ENCODE measurements at places on chromosomes 5 and 9. TPM values are rescaled to one million over a fixed set of nuclear protein-coding genes. Genes with fewer than 3 reads are reported as not detected.

SHISAL2B gene
- polyA plus RNA-seq = not detected

CCL27 gene
- polyA plus RNA-seq = 0.58 TPM

ZER1 gene
- 18.8 TPM for polyA plus RNA-seq

RNF183 gene
- 5.6 TPM for polyA plus RNA-seq

TDRD7 gene
- polyA plus RNA-seq = 5.3 TPM

FOXI1 gene
- not detected for polyA plus RNA-seq

FRMD3 gene
- 3.4 TPM for polyA plus RNA-seq

GFPT2 gene
- 4.7 TPM for polyA plus RNA-seq

CARTPT gene
- 1.00 TPM for polyA plus RNA-seq

FTMT gene
- not detected for polyA plus RNA-seq

FGF1 gene
- polyA plus RNA-seq = 1.6 TPM

ZNF300 gene
- 9.9 TPM for polyA plus RNA-seq

TRPM3 gene
- 0.15 TPM for polyA plus RNA-seq

MCCC2 gene
- polyA plus RNA-seq = 18.2 TPM

STING1 gene
- 8.8 TPM for polyA plus RNA-seq

NR4A3 gene
- polyA plus RNA-seq = 3.9 TPM

ZNF782 gene
- 25.8 TPM for polyA plus RNA-seq

PCDHGA1 gene
- polyA plus RNA-seq = not detected

PKN3 gene
- 5.3 TPM for polyA plus RNA-seq

RNF208 gene
- 13.9 TPM for polyA plus RNA-seq

PRDM9 gene
- not detected for polyA plus RNA-seq

F2R gene
- 2.2 TPM for polyA plus RNA-seq

GRIN3A gene
- not detected for polyA plus RNA-seq

BTNL9 gene
- 8.7 TPM for polyA plus RNA-seq

DBH gene
- not detected for polyA plus RNA-seq

LCN9 gene
- polyA plus RNA-seq = not detected

PCDH12 gene
- polyA plus RNA-seq = 0.35 TPM

NUP155 gene
- polyA plus RNA-seq = 2.7 TPM

CBY3 gene
- polyA plus RNA-seq = not detected

FOXD1 gene
- polyA plus RNA-seq = not detected

KLHL9 gene
- polyA plus RNA-seq = 5.4 TPM

MORN5 gene
- 3.3 TPM for polyA plus RNA-seq

CNTLN gene
- polyA plus RNA-seq = 2.0 TPM

CAMSAP1 gene
- polyA plus RNA-seq = 3.7 TPM

P4HA2 gene
- polyA plus RNA-seq = 9.0 TPM

C9orf50 gene
- not detected for polyA plus RNA-seq

CDKN2B gene
- polyA plus RNA-seq = 12.8 TPM

PAEP gene
- polyA plus RNA-seq = not detected

DCANP1 gene
- polyA plus RNA-seq = not detected

SOHLH1 gene
- polyA plus RNA-seq = not detected

PCDHB13 gene
- not detected for polyA plus RNA-seq

TEK gene
- polyA plus RNA-seq = 1.5 TPM

CYSRT1 gene
- 3.4 TPM for polyA plus RNA-seq

SPATA6L gene
- 2.3 TPM for polyA plus RNA-seq

CDH6 gene
- 0.30 TPM for polyA plus RNA-seq

ACTBL2 gene
- polyA plus RNA-seq = 0.19 TPM

FCN2 gene
- 0.13 TPM for polyA plus RNA-seq

CERCAM gene
- 10.6 TPM for polyA plus RNA-seq

IL5 gene
- not detected for polyA plus RNA-seq

SPINK6 gene
- not detected for polyA plus RNA-seq

MCC gene
- 4.9 TPM for polyA plus RNA-seq

CDKN2A gene
- 1.9 TPM for polyA plus RNA-seq

LRRC19 gene
- not detected for polyA plus RNA-seq

TICAM2 gene
- polyA plus RNA-seq = 1.4 TPM

Data from stomach (tissue), 19 donors.